ENCODE measurements at places on chromosomes 3 and 15. TPM values are rescaled to one million over a fixed set of nuclear protein-coding genes. Genes with fewer than 3 reads are reported as not detected.

DNA sequence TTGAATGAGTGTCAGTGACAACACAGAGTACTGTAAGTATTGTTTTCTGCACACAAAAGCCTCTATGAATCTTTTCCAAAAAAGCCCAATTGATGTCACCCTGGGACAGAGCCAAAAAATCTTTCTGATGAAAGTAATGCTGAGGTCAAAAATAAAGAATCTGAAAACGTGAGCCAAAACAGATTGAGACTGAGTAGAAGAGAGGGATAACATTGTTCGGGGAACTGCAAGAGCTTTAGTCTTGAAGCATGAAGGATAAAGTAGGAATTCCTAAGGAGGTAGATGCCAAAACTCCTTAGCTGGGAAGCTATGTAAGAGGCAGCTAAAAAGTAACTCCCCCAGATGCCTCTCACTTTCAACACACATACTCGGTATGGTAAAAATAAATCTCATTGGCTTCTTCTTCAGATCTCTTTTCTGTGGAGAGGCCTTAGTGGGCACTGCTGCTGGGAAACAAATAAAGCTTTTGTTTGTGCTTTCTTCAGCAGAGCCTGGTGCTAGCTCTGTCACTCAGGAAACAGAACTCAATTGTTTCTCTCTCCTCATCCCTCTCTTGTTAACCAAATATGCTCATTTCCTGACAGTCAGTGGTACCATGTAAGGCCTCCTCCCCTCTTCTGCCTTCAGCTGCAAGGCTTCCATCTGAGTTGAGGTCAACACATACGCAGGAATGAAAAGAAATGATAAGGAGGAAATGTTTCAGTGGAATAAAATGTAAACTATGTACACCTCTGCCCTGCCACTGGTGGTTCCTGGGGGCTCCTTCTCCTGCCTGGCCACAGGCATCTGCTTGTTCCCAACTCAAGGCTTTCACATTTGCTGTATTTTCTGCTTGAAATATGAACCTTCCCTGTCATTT, 58.1 kb downstream of the CD200 start:
- peak; percentile 72 for DNase-seq

DNA sequence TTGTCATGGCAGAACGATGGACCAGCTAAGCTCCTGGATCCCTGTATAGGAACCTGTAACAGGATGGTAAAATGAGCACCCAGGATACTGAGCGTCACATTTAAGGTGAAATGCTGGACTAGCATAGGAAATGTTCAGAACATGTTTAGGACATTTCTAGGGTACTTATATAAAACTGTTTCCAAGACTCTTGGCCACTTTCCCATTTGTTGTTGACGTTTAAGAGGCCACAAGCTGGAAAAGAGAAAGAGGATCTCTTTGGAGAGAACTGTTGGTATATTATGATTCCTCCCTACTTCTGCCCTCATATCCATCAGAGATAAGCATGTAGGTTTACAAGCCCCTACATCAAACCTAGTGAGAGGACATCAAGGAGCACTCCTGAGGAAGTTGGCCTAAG, 57.5 kb downstream of the SCN11A start:
- DNase-seq = no peak

Gene TMEM40
- total RNA-seq = 30.5 TPM

Gene ARPIN
- total RNA-seq = 30.4 TPM

Gene CLASP2
- total RNA-seq = 52.9 TPM

All from PC-9 (cell line).